ENCODE measurements at places on chromosomes 5 and 9. TPM values are rescaled to one million over a fixed set of nuclear protein-coding genes. Genes with fewer than 3 reads are reported as not detected.

The DBN1 gene
- total RNA-seq = 4.6 TPM

The ZDHHC11 gene
- 1.2 TPM for total RNA-seq

The LRRTM2 gene
- 0.10 TPM for total RNA-seq

The TSSK1B gene
- 0.10 TPM for total RNA-seq

The LIFR gene
- 0.31 TPM for total RNA-seq

All from mononuclear cell (primary cell).